ENCODE measurements at places on chromosomes 11 and 22. TPM values are rescaled to one million over a fixed set of nuclear protein-coding genes. Genes with fewer than 3 reads are reported as not detected.

DNA sequence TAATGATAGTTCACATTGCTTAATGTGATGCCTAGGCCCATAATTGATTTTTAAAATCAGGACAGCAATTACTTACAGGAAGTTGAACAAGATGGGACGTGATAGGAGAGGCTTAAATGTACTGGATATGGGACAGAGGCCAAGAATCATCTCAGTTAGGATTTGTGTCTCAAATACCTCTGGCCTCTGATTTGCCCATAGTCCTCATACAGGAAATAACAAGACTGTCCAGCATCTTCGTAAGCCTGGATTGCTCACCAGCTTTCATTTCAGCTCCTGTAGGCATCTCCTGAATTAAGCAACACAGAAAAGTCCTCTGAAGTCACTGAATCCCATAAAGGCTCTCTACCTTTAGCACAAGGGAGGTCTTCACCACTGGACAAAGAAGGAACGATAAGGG is at the start of gene MRGPRX3:
Gene MRGPRX3, plus strand, starts transcription at position 231 of the 400 bp plus-strand sequence. CDS start 4,632 bp downstream, outside the sequence.
- no peak for DNase-seq

GRCh38 chr22:39083212-39084165 is 6.4 kb downstream of the APOBEC3G start:
- DNase-seq: no peak

Gene FAM180B
- 0.66 TPM for total RNA-seq

DNA sequence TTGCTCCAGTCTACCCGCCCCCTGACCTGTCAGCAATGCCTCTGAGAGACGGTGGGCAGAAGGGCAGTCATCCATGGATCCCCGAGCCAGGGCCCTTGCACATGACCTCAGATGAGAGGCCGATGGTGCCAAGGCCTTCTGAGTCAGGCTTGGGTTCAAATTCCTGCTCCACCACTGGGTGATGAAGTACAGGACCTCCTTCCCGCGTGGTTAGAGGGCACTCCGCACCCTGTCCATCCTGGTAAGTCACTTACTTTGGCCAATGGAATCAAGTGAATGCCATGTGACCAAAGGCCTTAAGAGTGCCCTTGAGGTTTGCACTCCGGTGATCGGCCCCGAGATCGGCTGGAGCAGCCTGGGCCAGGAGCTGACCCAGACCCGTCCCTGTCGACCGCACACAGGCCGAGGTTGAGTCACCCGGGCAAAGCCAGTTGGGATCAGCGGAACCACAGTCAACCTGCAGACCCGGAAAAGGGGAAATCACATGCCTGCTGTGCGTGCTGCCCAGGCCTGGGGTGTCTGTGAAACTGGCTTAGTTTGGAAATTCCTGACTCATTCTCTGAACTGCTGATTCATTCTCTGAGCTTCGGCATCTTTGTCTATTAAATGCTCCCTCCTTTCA is 48.9 kb downstream of the RTL6 start:
- DNase-seq: no peak

Gene EFCAB6
- 4.4 TPM for total RNA-seq

GRCh38 chr11:107018219-107018901 is at the start of gene GUCY1A2:
GUCY1A2 (minus strand) TSS chr11:107018476; CDS start chr11:107018055, 421 bp downstream.
- peak; percentile 13 for DNase-seq

DNA sequence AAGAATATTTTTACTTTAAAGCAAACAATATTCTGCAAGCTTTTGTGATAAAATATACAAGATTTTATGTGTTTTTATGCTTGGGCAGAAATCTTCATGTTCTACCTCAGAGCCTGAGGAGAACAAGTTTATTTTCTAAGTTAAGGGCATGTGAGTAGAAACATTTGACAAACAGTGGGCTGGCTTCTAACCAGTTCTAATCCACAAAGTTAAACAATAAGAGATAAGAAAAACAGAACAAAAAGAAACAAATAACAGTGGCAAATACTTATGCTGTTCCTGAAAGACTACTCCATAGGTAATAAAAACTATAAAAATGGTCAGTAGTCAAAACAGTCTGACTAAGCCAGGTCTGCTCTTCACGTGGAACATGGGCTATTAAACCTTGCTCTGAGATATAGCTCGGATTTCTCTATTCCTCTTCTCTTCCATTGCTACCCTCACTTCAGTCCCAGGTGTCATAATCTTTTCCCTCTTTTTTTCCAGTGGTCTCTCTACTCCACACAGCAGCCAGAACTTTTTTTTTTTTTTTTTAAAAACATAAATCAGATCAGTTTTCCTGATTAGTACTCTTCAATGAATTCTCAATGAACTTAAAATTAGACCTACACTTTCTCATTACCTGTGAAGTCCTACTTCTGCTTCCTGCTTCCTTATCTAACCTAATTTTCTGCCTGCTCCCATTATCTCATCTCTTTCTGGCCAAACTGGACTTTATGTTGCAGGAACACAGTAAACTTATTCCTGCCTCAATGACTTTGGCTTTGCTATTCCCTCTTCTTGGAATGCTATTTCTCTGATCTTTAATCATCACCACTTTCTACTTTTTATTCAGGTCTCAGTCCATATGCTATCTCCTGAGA is 671.1 kb upstream of the CCDC90B start:
- DNase-seq: no peak

DNA sequence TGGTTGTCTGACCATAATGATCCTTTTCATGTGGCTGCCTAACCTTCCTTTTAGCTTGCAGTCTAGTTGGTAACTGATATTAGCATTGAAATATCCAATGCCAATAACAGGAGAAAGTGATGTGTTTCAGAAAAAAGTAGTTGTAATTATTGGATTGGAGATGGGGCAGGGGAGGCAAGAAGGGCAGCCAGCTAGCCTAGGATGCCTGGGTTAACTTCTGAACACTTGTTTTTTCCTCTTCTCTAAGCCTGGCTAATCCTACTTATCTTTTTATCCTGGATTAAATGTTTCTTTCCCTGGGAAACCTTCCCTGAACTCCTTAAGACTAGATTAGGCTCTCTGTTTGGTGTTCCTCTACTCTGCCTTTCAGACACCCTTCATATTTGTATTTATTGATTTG is 380.2 kb downstream of the TMEM135 start:
- no peak for DNase-seq

Gene KRTAP5-7
- total RNA-seq: not detected

Gene AP5B1
- total RNA-seq: 18.2 TPM

- no peak for DNase-seq
Observed at GRCh38 chr11:20869123-20869522, 199.7 kb downstream of the NELL1 start.
